ENCODE measurements at places on chromosomes 1 and 21.

DNA sequence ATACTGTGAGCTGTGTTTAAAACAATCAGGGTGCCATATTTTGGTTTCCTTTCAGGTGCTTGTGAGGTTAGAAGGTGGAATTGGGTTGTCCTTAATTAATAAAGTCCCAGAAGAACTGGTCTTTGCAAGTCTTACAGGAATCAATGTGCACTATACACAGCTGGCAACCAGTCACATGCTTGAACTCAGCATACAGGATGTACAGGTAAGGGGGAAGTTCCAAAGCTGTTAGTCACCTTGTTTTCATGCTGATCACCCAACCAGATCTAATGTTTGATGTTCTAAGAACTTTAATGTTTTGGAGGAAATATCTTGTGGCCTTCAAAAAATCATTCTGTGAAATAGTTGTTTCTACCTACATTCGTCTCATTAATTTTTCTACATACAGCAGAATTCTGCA is 156.3 kb downstream of the VPS13D start:
- no peak for DNase-seq

DNA sequence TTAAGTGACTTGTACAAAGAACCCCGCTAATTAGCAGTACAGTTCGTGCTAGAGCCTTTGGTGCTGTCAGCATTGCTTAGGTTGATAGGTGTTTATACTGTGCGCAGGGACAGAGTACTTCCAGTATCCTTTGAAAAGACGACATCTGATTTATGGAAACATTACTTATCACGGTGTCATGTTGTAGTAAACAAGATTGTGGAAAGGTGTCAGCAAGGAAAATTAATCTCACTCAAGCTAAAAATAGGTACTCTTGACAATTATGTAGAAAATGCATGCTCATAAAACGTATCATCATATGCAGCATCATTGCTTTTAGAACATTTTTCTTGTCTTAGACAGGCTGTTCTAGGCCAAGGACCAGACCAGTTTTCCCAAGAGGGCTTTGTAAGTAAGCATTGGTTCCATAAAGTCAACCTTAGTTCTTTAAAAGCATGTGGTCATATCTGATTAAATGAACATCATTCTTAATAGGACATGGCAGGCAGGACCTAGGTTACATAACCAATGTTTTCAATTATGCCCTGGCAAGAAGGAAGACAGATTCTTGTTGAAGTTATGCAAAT is 33.0 kb downstream of the SH3BGR start:
- DNase-seq: no peak

- DNase-seq: no peak
Measured at GRCh38 chr1:222357252-222357651, 190.7 kb downstream of the HHIPL2 start.

- DNase-seq: peak; percentile 48
Measured at GRCh38 chr1:55854911-55855310, 639.7 kb upstream of the USP24 start.

GRCh38 chr1:223887747-223888418 is 42.1 kb upstream of the TP53BP2 start:
- DNase-seq: peak; percentile 92

GRCh38 chr21:44441581-44442265 is 13.6 kb upstream of the LRRC3 start:
- no peak for DNase-seq

DNA sequence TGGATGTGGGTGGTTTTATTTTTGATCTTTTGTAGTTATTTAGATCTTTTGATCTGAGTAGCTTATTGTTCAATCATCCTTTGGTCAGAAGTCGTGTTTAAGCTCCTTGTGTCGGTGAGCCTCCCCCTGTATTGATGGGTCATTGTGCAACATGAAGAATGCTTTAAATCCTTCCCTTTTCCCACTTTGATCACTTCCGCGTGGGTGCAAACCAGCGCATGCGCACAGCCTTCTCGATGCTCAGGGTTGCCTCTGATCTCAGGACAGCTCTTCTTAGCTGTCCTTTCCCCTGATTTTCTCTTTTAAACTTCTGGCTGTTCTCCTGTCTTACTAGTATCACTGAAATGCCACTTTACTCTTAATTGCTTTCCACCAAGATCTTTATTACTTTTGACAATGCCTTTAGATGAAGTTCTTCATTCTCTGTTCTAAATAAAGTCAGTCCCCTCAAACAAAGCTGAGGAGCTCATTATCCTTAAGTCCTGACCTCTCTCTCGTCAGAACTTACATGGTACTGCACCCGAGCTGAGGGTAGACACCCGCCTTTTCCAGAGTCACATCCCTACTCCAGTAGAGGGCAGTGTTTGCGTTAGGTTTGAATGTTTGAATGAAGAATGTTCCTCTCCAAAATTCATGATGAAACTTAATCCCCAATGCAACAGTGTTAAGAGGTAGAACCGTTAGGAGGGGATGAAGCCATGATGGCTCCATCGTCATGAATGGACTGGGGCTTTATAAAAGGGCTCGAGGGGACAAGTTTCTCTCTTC is 547.9 kb upstream of the TMPRSS15 start:
- no peak for DNase-seq

- DNase-seq: no peak
Measured at GRCh38 chr1:247431643-247432042, 15.7 kb downstream of the NLRP3 start.

GRCh38 chr1:170461291-170461747 is 70.6 kb upstream of the GORAB start:
- DNase-seq: peak; percentile 65

DNA sequence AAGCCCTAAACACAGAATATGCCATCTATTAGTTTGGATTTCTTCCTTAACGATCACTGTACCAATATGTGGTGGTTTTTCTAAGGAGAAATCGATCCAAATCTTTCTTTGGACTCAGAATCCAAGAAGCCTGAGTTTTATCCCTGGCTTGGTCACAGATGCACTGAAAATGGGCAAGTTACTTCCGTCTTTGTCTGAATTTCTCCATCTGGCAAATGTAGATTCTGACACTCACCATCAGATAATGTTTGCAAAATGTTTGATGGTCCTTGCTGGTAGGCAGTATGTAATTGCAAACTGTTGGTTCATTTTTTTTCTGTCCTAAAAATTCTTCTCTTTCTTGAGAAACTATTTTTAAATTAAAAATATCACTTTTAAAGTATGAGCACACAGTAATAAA is 115.0 kb downstream of the TSEN15 start:
- no peak for DNase-seq

DNA sequence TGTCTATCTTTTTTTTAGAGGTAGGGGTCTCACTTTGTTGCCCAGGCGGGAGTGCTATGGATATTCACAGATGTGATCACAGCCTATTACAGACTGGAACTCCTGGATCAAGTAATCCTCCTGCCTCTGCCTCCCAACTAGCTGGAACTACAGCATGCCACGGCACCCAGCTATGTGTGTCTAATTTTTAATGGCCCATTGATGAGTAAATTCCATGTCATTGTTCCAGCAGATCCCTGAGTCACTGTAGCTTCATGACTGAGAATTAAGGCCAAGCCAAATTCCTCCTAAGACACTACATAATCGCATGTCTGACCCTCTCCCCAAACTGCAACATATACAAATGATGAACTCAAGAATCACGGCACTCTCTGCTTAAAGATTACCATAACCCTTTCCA is 84.2 kb upstream of the RGS2 start:
- peak; percentile 70 for DNase-seq

DNA sequence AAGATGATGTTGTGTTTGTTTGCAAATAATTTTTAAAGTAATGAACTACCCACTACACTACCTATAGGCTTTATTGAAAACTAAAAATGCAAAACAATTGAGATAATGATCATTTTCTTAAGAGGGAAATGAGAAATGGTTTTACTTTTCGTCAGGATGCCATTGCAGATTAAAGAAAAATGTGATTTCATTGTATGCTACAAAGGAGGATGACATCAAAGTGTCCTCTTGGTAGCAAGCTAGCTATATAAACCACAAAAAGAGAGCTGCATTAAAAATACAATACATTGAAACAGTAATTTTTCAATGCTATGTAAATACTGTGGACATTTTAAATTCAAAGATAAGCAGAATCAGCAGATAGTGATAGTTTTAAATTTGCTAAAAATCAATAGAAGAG is 87.5 kb upstream of the DPYD start:
- no peak for DNase-seq

DNA sequence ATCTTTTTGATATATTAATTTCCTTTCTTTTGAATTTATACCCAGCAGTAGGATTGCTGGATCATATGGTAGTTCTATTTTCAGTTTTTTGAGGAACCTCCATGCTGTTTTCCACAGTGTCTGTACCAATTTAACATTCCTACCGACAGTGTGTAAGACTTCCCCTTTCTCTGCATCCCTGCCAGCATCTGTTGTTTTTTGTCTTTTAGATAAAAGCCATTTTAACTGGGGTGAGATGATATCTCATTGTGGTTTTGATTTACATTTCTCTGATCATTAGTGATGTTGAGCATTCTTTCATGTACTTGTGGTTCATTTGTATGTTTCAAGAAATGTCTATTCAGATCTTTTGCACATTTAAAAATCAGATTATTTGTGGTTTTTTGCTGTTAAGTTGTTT is 62.4 kb upstream of the STUM start:
- no peak for DNase-seq

- no peak for DNase-seq
Measured at GRCh38 chr1:26684763-26685508, 10.9 kb upstream of the ARID1A start.

GRCh38 chr1:33864460-33865389 is 846 bp downstream of the HMGB4 start:
- DNase-seq: no peak
